ENCODE measurements at places on chromosomes 16 and 17.

- DNase-seq = no peak
Measured at GRCh38 chr16:72715267-72715666, 332.7 kb downstream of the ZFHX3 start.

DNA sequence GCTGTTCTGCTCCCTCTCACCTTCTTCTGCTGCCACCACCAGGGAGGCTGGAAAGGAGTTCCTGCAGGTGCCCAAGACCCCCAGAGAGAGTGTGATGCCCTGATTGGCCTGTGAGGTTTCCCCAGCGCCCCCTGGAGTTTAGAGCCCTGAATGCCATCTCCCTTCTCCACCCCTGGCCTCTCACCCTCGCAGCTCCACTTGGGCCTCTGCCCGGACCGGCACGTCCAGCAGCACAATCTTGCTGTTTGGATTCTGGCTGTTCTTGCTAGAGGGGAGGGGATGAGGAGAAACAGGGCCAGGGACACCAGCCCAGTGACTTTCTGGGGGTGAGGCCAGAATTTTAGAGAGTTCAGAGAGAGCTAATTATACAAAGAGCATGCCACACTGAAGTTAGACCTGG lies 12.5 kb upstream of the FAM171A2 start:
- DNase-seq = no peak

DNA sequence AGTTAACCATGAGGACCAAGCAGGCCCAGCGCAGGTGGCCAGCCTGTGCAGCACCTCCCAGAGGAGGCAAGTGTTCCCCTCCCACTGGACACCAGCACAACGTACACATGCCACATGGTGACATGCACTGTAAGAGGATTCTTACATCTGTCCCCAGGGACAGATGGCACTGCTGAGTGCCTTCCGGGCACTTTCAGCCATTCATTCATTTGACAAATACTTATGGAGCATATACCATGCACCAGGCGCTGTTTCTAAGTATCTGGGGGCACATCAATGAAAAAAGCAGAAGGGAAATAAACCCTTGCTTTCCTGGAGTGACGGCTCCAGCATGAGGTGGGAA lies 79.6 kb downstream of the GAS7 start:
- no peak for DNase-seq

DNA sequence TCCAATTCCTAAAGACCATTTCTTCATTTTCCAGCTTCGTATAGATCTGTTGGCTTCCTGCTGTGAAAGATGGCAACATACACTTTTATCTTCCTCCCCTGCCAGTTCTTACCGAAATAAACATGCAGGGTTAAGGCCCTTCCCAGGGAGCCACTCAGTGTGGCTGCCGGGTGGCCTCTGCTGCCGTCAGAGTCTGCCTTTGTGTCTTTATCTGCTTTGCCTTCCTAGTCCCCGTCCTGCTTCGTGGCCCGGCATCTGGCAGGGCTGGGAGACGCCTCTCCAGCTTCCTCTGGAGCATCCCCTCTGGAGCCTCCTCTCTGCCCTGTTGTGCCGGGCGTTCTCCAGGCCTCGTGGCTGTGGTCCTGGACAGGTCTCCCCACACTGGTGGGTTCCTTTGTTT lies 30.3 kb upstream of the CAPN15 start:
- no peak for DNase-seq

- DNase-seq = no peak
Measured at GRCh38 chr17:41393826-41394225, 3.6 kb downstream of the KRT31 start.

GRCh38 chr17:1737531-1738291 lies 5.0 kb upstream of the SERPINF2 start:
- DNase-seq = no peak

DNA sequence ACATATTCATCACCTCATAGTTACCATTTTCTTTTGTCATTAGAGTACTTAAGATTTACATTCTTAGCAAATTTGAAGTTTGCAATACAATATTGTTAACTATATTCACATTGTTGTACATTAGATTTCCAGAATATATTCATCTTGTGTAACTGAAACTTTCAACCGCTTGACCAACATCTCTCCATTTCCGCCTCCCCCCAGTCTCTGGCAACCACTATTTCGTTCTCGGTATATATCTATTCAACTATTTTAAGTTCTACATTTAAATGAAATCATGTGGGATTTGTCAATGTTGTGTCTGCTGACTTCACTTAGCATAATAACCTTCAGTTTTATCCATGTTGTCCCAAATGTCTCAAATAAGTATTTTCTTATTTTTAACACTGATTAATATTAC lies 274.5 kb upstream of the KIF2B start:
- no peak for DNase-seq

- DNase-seq = no peak
Measured at GRCh38 chr16:84663433-84664101, 15.3 kb downstream of the KLHL36 start.

DNA sequence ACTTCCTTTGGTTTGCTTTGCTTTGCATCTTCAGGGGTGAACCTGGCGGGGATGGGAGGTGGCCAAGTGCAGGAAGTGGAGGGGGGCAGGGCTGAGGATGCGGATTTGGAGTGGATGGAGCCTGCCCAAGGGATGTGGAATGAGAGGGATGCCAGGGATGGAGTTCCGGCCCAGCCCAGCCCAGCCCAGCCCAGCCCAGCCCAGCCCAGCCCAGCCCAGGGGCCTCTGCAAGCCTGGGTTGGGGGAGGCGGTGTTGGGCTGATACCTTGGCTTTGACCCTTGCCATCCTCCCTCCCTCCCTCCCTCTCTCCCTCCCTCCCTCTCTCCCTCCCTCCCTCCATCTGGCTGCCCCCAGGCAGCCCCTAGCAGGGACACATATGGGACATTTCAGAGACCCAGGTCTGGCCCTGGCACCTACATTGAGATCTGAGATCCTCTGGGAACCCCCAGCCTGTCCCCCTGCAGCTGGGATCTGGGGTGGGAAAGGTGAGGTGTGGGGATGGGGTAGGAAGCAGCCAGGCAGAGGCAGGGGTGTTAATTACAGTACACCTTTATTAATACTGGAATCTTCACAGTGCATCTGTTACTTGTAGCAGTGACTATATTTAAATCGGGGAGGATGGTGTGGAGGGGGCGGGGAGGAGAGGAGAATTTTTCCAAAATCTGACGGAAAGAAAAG lies 14.5 kb downstream of the IL34 start:
- DNase-seq = no peak

- no peak for DNase-seq
Measured at GRCh38 chr17:47728214-47728877, 4.7 kb upstream of the TBX21 start.

DNA sequence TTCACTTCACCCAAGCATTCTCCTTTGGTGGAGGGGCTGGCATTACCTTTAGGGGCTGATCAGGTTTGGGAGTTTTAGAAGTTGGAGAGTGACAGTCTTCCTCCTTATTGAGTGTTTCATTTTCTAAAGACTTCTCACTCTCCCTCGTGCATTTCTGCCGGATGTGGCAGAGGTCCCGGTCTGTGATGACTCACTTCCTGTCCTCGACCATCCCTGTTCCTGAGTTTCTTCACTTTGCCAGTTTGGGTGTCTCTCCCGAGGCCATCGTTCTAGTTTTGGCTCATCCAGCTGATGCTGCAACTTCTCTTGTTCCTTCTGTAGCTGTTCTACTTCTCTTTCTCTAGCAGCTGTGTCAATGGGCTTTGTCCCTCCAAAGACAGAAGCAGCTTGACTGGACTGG lies 104.3 kb downstream of the PHKB start:
- DNase-seq = no peak
